ENCODE measurements at places on chromosomes 5 and 9.

GRCh38 chr5:42767491-42768105 is 11.0 kb downstream of the CCDC152 start:
- DNase-seq = no peak

DNA sequence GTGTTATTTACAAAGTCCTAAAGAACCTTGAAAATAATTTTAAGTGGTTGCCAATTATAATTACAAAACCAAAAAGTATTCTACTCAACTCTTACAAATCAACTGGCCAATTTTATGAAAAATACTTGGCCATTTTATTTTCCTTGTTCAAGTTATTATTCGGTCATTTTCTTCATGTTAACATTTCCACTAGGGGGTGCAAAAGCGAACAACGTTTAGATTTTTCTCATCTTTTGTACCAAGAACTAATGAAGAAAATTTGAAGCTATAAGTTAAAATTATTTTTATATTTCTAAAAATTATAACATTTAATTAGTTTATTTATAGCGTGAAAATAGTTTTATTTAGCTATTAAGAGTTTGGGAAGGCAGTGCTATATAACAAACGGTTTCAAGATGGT is 1453.3 kb downstream of the MAT2B start:
- DNase-seq = no peak

- no peak for DNase-seq
Observed at GRCh38 chr5:125323613-125324012, 577.2 kb upstream of the ZNF608 start.

DNA sequence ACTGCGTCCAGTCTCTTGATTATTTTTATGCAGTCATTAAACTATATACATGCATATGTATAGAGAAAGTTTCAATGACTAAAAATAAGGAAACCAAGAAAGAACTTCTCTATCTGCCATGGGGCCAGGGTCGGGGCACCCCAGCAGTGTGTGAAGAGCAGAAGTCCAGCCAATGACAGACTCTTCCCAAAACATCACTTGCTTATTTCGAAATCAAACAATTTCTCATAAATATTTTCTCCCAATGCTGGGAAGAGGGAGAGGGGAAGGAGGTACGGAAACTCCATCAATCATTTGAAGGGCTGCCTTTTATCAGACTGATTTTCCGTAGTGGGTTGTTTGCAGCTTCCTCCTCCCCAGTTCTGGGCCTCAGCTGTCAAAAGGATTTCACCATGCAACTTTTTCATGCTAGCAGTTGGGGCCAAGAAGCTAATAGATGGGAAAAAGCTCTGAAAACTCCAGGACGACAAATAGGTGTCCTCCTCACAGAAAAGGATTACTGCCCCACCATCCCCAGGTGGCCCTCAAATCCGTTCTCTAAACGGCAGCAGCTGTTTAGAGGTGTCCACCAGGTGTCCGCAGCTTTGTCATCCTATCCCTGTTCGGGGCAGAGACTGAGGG is 617 bp upstream of the FPGS start:
- no peak for DNase-seq

GRCh38 chr5:35066260-35066795 is 18.6 kb upstream of the AGXT2 start:
- no peak for DNase-seq

DNA sequence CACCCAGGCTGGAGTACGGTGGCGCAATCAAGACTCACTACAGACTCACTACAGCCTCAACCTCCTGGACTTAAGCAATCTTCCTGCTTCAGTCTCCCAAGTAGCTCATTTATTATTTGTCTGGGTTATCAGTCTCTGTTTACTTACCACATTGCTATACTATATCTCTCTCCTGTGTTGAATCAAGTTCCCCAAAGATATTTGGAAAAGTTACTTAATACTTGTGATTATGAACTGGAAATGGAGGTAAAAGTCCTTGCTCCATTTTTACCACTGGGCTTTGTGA is 55.6 kb downstream of the ANGPTL2 start:
- DNase-seq = no peak

GRCh38 chr9:87676976-87677775 is 48.7 kb upstream of the CTSL start:
- no peak for DNase-seq

- no peak for DNase-seq
Observed at GRCh38 chr5:143234162-143234842, 169.2 kb downstream of the NR3C1 start.

DNA sequence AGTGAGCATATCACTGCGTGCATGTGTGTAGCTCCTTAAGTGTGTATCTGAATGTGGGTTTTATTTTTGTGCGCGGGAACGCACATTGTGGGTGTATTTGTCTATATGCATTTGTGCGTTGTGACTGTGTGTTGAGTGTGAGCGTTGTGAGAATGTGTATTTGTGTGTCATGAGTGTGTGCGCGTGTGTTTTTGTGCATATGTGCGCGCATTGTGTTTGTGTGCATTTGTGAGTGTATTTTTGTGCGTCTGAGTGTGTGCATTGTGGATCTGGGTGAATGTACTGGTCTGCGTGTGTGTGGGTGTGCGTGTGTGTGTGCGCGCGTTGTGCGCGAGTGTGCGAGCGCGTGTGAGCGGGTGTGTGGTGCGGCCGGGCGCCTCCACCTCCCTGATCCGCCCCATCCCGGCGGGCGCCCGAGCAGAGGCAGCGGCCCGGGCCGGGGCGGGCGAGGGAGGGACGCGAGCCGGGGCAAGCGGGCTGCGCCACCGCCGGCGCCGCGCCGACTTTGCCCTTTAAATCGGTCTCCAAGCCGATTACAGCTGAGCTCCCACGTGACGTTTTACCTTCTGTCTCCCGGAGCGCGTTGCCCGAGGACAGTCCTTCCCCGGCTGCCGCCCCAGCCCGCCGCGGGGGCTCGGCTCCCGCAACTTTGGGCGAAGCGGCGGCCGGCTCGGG is at the start of gene RASGRF2:
Gene RASGRF2 (plus strand): TSS at position 596 of the 675 bp plus-strand sequence. CDS start 376 bp downstream, outside the sequence.
- DNase-seq = peak; percentile 36

GRCh38 chr5:2015124-2015848 is 132.6 kb upstream of the IRX4 start:
- no peak for DNase-seq

DNA sequence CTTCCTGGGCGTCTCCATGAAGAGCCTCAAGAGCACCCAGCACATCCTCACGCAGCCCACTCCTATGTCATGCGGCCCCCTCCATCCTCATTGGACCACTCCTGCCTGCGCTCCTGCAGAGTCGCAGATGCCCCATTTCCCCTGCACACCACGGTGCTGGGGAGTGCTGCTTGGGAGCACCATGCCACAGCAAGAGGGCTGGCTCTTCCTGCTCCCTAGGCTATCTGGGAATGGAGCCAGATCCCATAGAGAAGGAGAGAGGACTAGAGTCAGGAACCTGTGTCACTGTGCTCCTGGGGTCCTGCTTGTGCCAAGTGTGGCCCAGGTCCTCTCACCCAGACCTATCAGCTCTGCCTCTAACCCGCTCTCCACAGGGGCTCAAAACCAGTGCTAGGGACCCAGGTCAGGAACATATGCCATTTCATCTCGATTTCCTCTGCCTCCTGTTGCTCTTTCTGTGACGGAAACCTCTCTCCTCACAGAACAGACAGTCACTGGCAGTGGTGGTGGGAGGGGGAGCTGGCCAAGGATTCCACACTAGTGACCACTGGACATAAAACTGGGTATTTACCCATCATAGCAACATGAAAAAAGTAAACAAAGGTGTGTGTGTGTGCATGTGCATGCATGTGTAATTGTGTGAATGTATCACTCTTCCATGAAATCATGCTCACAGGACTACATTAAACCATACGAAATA is 178.4 kb downstream of the TTLL11 start:
- DNase-seq = no peak

- no peak for DNase-seq
Observed at GRCh38 chr9:132651259-132651658, 18.5 kb downstream of the DDX31 start.

GRCh38 chr9:131275332-131276093 is 797 bp downstream of the FAM78A start:
- no peak for DNase-seq

- no peak for DNase-seq
Observed at GRCh38 chr5:82772281-82772680, 304.9 kb downstream of the TMEM167A start.

DNA sequence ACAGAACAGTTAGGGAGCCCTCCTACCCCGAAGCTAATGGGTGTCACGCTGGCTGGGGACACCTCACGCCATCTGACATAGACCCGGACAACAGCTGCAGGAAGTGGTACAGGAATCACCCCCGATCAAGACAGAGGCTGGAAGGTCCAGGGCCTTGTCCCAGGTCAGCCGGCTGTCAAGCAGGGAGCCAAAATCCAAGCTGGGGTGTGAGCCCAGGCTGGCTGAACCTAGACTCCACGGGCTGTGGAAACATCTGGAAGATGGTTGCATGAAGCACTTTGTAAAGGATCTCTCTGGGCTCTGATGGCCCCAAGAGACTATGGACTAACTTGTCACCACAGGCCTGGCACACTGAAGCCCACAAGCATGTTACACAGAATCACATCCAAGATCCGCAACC is 68.9 kb upstream of the STXBP1 start:
- no peak for DNase-seq

- DNase-seq = no peak
Observed at GRCh38 chr9:85142496-85142911, 473.0 kb downstream of the NTRK2 start.

GRCh38 chr5:92992073-92992472 is 588.9 kb downstream of the NR2F1-AS1 start:
- DNase-seq = no peak

DNA sequence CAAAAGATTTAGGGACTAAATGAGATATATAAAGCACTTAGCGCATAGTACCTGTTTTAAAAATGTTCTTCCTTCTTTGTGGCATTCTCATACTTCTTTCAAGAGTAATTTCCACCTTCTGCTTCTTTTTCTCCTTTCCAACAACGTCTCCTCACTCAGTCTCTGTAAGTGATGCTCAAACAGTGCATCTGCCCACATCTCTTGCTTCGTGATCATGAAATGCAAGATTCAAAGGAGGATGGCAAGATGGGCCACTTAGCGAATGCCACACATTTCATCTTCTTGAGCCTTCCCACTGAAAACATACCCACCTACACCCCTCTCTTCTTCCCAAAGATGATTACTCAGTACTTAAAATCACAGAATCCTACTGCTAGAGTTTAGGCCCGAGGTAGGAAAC is 36.9 kb downstream of the MACIR start:
- DNase-seq = no peak

GRCh38 chr9:133458643-133459312 is 1.0 kb upstream of the CACFD1 start:
- DNase-seq = no peak

DNA sequence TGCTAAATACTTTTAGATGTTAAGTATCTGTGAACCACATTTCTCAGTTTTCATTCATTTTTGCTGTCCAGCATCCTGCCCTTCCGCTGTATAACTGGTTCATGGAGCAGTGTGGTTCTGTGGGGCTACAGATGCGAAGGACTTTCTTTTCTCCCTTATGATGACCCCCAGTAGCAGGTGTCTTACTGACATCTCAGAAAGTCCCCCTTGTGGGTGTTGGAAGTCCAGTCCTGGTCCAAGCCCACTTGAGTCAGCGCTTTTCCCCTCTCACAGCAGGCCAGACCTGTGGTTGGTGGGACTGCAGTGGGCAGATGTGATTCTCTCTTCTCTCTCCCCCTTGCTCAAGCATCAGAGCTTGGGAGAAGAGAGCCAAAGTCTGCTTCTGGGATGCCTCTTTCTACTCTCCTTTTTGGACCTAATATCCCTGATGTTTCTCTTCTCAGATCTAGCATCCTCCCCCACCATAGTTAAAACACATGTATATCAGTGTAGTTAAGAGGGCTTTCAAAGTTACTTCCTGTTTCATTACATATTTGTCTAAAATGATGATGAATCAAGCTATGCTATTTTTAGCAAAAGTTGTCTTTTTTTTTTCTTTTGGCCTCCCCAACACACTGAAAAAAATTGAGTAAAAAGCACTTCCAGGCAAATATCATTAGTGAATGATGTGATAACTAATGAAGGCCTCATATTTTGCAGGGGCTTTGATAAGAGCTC is 119.5 kb upstream of the ZNF618 start:
- no peak for DNase-seq

DNA sequence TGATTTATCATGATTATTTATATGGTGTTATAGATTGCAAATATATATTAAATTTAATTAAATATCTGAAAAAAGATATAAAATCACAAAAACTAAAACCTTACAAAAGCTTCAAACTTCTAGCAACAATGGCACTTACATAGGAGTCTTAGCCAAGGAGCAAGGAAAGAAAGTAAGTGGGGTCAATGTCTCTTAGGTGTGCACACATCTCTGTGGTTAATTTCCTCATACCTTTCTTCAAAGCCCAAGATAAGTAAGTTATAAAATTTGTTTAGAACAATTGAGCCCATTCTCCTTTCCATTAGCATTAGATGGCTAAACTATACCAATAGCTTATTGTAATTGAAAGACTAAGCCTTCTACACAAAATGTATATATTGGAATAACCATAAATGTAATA is 161.6 kb upstream of the PDE4D start:
- DNase-seq = no peak

DNA sequence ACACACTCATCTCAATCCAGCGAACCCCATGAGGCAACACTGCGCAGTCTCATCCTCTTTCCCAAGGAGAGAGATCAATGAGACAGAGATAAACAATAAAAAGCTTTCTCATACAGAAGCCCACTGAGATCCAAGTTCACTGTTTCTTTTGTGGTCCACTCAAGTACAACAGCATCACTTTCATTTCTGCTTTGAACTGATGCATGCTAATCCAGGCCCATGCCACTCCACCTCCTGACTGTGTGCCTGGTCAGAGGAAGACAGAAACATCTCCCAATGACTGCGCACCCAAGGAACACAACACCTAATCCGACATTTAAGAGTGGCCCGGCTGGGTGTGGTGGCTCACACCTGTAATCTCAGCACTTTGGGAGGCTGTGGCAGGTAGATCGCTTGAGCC is 104.0 kb downstream of the SERINC5 start:
- no peak for DNase-seq

DNA sequence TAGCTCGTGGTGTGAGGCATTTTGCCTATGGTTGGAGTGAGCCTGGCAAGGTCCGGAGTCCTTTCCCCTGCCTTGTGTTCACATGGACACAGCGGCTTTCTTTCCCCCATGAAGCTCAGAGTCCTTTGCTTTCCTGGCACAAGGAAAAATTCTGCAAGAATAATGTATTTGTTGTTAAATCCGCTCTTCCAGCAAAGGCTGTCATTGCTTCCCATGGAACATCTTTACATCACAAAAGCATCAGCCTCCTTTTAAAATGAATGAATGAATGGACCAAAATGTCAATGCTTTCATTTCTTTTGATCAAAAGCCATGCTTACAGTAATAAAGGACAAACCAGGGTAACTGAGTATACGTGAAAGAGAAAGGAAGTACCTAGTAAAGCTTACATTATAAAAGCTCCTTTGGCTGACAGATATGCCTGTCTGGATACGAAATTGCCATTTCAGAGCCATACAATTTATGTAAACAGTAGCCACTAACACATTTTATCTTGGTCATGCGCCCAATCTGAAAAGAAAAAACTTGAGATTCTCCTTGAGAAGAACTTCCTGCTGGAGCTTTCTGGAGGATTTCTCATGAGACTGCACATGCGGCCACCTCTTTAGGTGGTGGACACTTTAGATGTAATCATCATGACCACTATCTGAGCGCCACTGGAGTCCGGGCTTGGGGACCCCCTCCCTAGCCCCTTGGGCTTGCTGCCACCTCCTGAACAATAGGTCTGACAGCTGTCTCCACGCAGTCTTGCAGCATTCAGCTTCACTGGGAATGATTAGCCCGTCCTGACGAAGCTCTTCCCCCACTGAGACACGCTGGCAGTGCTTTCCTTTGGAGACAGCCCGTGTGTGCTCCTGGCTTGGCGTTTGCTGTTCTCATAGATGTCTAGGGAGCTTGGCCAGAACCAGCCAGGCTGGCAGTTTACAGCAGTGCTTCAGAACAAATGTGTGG is 355.9 kb downstream of the ADAMTS6 start:
- DNase-seq = no peak
